ENCODE measurements at places on chromosomes 6 and 20.

GRCh38 chr6:42315259-42315990, 97.8 kb upstream of the MRPS10 start:
- DNase-seq, result no peak

DNA sequence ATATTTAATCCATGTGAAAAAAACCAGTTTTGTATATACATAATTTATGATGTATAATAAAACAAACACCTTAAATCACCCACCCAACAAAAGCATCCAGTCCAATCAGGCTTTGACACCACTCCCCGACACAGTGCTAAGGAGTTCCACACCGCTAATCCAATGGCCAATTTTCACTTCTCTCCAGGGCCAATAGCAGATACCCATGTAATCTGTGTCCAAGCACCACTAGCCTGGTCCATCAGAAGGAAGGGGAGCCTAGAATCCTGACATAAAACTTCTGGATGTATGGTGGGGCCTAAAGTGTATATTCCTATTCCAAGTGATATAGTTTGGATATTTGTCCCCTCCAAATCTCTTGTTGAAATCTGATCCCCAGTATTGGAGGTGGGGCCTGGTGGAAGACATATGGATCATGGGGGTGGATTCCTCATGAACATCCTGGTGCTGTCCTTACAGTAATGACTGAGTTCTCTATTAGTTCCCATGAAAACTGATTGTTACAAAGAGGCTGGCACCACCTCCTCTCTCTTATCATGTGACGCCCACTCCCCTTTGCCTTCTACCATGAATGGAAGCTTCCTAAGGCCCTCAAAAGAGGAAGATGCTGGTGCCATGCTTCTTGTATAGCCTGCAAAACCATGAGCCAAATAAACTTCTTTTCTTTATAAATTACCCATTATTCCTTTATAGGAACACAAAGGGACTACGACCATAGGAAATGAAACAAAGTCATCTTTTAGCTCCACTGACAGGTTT, 20.8 kb downstream of the RALGAPA2 start:
- no peak for DNase-seq

- no peak for DNase-seq
Measured at GRCh38 chr6:142942238-142942637, 2.7 kb downstream of the HIVEP2 start.

DNA sequence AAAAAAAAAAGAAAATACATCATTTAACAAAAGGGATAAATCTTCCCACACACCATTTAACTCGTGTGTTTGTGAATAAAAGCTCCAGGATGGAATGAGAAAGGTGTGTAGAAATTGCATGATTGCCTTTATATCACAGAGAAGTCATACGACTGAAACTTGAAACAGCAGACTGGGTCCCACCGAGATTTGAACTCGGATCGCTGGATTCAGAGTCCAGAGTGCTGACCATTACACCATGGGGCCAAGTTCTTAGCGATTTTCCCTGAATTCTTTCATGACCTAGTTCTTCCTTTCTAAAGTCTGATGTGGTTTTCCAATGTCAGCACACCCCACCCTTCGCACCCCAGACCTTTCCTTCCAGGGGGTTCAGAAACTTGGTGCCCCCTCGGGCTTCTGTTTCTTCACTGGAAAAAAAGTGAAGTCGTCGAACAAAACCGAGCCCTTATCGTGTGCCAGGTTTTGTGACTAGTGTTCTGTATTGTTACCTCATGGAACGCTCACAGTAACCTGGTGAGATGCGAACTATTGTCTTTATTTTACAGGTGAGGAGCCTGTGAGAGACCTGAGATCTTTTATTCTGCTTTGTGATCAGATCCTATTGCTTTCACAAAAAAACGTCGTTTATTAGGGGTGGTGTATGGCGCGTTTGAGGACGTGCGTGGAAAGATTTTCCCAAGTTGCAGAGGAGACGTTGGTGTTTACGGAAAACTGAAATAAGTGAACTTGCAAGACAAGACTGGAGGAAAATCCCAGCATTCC, 120.8 kb downstream of the OR2B2 start:
- DNase-seq, result peak; percentile 81

- peak; percentile 73 for DNase-seq
Measured at GRCh38 chr20:62832212-62832922, 15.5 kb downstream of the COL9A3 start.

DNA sequence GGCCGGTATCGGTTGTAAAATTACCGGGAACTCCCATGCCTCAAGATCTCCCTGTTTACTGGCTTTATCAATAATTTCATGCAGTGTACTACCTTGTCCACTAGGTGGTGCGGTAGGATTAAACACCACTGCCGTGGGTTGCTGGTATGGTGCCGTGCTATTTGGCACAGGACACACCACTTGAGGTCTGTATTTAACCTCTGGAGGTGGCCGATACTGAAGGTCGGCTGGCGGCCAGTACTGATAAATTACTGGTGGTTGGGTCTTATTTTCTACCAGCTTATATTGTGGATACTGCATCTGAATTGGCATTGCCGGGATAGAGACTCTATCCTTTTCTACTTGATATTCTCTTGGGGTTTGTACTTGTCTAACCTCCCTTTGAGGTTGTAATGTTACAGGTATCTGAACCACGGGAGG, 14.3 kb upstream of the PTCRA start:
- peak; percentile 91 for DNase-seq

GRCh38 chr6:86723151-86723550, 214.2 kb upstream of the HTR1E start:
- DNase-seq, result no peak

DNA sequence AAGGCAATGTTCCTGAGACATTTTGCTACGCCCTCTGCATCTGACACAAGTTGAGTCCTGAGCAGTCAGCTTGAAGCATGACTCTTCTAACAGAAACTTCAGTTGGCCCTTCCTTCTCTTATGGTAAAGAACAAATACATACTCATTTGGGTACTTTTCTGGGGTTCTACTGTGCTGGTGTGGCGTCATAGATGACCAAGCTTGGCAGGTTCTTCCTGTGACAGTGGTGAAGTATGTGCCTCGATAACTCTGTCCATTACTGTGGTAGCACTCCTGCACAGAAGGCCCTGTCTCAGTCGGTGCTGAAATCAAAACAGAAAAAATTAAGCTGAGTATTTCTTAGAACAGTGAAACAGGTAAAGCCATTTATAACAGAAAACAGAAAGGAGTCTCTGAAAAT, 152.5 kb downstream of the SLC22A3 start:
- DNase-seq, result no peak

DNA sequence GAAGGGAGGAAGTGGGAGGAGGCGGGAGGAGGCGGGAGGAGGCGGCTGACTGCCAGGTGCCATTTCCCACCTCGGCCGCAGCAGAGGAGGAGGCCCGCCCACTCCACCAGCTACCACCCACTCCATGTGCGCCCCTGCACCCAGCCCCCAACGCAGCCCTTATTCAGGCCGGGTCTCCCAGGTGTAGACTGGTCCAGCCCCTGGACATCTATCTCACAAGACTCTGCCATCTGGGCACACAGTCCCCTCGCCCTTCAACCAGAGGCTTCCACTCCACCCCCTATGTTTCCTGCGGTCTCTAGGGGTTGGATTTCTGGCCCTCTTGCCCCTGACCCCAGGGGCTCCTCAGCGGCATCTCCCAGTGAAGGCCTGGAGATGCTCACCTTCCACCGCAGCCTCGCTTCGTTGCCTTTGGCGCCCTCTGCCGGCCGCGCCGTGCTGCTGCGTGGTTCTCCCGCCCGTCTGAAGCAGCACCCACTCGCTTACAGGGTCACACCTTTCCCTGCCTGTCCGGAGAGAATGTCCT, 32.6 kb upstream of the FAM83D start:
- peak; percentile 71 for DNase-seq

DNA sequence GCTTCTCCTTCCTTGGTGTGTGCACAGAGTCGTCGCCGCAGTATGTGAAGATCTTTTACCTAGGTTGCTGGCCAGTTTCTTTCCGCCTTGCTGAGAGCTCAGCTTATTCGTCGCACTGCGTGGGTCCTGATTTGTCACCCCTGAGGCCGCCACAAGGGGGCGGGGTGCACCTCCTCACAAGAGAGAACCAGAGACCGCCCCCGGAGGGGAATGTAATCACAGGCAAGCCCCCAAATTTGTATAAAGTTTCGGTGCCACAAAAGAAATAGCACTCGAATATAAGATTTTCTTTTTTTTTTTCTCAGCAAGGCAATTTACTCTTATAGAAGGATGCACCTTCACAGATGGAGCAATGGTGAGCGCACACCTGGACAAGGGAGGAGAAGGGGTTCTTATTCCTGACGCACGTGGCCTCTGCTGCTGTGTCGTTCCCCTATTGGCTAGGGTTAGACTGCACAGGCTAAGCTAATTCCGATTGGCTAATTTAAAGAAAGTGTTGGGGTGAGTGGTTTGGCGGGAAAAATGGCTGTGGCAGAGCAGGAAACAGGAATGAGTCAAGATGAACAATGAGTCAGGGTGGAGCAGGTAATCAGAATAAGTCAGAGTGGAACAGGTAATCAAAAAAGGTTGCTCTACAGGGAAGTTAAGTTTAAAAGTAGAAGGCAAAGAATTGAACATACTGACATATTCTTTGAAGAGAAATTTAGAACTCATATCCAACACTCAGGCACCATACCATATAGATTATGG, 19.5 kb downstream of the NCOA3 start:
- DNase-seq, result no peak

GRCh38 chr6:140130074-140130473, 755.6 kb upstream of the CITED2 start:
- no peak for DNase-seq

DNA sequence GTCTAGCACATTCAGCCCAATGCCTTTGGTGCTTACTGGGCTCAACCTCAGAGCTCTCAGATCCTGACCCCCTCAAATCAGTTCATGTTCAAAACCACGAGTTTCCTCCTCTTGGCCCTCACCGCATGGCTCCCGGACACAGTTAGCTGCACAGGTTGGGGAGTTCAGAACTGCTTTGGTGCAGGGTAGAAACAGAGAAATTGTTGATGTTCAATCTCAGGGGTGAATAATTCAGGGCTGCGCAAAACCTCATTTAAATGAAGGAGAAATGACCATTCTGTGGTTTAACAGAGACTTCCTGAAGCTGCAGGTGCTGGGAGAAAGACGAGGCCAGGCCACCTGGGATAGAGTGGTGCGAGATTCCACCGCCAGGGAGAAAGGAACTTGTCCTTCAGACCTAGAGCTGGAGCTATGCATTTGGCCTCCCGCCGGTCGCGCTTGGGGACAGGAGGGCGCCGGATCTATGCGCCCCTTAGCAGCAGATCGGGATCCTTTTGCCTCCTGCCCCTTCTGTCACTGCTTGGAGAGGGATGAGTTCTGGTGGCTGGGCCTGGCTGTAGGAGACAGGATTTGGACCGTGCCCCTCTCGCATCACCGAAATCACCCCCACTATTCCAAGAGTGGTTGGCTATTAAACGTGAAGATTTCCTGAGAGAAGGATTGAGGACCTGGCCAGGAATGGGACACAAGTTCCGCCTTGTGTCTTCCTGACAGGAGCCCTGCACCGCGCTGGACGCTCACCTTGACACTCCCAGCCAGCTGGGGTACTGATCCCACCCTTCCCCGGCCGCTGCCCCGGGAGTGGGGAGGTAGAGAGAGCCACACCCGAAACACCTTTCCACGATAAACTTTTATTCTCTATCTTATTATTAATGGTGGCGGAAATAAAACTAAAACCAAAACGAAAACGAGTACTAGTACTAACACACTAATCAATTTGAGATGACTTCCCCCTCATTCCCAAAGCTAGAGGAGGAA, 767 bp upstream of the PAX1 start:
- DNase-seq, result no peak

GRCh38 chr20:25288291-25289181, 40.7 kb downstream of the PYGB start:
- DNase-seq, result peak; percentile 28

- no peak for DNase-seq
Measured at GRCh38 chr6:158069800-158070195, 88.1 kb downstream of the SYNJ2 start.

DNA sequence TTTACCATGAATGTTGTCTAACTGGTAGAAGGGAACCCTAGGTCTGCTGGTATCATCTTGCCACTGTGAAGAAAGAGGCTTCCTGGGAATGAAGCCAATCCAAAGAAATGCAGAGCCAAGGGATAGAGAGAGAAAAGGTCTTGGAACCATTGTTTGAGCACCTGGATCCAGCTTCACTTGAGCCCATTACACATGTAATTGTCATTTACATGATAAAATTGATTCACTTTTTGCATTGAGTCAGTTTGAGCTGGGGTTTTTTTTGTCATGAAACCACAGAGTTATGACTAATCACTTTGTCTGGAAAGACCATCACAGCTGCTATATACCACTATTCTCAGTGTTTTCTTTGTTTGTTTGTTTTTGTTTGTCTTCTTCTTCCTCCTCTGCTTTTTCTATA, 112.3 kb downstream of the CBLN4 start:
- no peak for DNase-seq

DNA sequence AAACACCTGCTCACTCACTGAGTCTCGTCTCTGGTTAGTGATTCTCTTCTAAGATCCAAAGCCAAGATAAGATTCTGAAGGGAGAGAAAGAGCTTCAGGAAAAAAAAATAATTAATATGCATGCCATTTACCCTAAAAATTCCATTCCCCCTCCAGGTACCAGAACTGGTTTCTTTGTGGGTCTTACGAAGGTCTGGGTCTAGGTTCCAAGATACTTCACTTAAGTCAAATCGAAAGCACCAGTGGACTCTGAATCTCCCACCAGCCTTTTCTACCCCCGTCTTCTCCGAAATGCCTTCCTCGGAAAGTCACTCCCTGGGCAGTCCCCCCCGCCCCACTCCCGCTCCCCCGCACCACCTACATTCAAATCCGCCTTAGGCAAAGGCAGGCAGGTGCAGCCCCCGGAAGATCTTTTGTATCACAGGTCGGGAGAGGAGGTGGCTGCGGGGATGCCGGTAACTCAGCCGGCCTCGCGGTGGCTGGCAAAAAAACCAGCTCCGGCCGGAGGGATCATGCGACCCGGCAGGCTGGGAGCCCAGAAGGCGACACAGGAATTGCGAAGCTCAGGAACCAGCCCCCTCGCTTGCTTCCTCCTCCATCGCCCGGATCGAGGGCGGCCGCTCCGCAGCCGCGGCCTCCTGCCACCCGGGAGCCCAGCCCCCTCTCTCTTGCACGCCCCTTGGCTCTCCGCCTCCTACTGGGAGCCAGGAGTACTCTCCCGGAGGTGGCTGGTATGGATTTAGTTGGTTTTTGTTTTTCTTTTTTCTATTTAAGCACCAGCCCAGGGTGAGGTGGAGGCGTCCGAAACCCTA, at the start of gene BCL2L1:
Gene BCL2L1 (minus strand): TSS at position 612 of the 812 bp plus-strand sequence. CDS start 650 bp downstream, outside the sequence.
- DNase-seq, result peak; percentile 91

- DNase-seq, result no peak
Measured at GRCh38 chr20:12058216-12058615, 140.5 kb downstream of the BTBD3 start.

GRCh38 chr20:32229251-32229747, 21.6 kb downstream of the POFUT1 start:
- DNase-seq, result no peak

GRCh38 chr6:13457577-13457976, 29.8 kb downstream of the GFOD1 start:
- no peak for DNase-seq

All from suppressor macrophage treated with lipopolysaccharide for 4 hours (primary cell).